ENCODE measurements at places on chromosomes 12 and 14.

DNA sequence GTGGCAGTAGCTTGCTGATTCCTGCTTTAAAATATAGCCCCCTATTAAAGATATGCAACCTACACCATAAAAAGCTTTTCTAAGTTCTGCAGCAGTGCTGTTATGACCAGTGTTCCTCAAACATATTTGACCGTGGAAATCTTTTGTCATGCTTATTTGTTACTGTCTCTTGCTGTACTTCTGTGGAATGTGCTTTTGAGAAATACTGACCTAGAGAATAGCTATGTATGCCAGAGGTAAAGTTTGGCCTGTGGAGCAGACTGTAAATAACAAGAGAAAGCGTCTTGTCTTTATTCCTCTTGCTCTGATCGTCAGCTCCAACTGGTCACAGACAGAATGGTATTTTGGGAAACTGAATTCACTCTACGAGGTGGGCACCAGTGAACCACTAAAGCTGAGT, 239.0 kb downstream of the FBXL14 start:
- no peak for DNase-seq

DNA sequence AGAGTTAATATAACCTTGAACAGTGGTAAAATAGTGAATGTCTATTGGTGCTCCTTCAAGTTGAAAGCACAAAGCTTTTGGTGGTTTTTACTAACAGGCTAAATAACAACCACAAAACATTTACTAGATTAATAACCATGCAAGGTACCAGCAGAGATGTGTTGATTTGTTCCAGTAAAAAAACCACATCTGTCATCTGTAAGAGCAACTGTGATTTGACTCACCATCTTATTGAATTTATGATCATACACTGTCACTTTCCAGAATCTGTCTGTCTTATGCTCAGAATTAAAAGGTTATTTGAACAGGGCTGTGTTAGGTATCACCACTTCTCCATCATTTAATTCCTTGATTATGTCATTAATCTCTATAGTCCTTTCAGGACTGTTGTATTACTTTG, 107.0 kb upstream of the PTHLH start:
- no peak for DNase-seq

GRCh38 chr12:7058163-7058845, 2.2 kb upstream of the C1S start:
- DNase-seq = no peak

- no peak for DNase-seq
Measured at GRCh38 chr14:74459289-74459946, 33.4 kb upstream of the SYNDIG1L start.

GRCh38 chr14:70642303-70643235, 853 bp downstream of the TTC9 start:
- peak; percentile 63 for DNase-seq

DNA sequence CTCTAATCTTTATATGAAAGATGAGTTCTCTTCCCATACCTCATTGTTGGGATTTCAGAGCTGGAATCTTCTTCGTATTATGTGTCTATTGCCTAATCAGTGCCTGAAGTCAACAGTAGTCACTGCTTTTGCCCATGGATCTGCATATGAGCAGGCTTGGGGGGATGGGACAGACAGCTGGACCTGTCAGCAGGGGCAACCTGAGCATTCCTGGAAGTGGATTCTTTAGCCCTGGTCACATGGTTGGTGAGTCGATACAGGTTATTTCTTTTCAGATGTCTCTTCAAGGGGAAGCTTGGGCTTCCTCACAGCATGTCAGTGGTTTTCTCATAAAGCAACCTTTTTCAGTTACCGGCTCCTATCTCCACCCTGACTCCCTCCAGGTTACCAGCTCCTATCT, 97.3 kb upstream of the RBM19 start:
- no peak for DNase-seq

DNA sequence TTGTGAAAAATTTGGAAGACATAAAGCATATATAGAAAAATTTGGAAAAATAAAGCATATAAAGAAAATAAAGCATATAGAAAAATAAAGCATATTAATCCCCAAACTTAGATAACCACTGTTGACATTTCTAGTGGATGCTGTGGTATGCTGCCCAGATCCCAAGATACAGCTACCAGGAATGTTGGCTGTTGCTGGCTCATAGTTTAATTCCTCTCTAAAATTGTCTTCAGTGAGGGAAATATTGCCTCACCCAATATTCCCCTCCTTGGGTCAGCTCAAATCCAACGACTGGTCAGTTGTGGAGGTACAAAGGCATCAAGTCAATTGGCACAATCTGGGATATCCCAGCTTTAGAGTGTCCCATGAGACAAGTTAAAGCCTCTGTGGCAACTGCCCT, 10.1 kb upstream of the KICS2 start:
- no peak for DNase-seq

GRCh38 chr14:80607430-80608190, 333.9 kb downstream of the CEP128 start:
- no peak for DNase-seq

DNA sequence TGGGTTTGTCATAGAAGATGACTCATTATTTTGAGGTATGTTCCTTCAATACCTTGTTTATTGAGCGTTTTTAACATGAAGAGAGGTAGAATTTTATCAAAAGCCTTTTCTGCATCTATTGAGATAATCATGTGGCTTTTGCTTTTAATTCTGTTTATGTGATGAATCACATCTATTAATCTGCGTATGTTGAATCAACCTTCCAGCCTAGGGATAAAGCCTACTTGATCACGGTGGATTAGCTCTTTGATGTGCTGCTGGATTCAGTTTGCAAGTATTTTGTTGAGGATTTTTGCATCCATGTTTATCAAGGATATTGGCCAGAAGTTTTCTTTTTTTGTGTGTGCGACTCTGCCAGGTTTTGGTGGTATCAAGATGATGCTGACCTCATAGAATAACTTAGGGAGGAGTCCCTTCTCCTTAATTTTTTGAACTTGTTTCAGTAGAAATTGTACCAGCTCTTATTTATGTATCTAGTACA, 602.6 kb downstream of the SNAPC1 start:
- DNase-seq = no peak

GRCh38 chr14:90454041-90455000, 57.5 kb downstream of the CALM1 start:
- DNase-seq = no peak

DNA sequence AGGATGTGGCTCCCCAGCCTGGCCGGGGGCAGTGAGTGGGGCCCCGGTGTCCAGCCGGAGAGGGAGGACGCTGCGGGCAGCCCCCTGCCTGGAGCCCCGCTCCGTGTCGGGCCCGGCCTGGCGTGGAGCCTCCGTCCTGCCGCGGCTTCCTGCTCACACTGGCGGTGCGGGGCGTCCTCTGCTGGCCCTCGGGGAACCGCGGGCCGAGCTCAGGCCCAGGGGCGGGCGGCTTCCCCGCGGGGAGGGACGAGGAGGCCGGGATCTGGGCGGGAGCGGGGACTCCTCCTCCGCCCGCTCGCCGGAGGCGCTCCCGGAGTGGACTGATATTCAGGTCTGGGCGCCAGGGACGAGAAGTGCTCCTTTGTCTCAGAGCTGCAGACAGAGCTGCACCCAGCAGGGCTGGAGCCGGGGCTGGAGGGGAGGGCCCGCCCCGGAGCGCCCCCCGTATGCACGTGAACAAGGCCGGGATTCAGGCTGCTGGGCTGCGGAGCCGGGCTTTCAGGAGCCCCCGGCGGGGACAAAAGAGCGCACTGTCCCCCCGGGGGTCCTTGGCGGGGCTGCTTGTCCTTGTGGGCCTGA, 2.2 kb downstream of the MMP17 start:
- peak; percentile 64 for DNase-seq

- no peak for DNase-seq
Measured at GRCh38 chr12:46523863-46524770, 151.5 kb upstream of the SLC38A2 start.

GRCh38 chr14:23469127-23469905, at the start of gene NGDN:
Gene NGDN (plus strand): TSS chr14:23469703. CDS start chr14:23469716, 13 bp downstream.
- peak; percentile 100 for DNase-seq

DNA sequence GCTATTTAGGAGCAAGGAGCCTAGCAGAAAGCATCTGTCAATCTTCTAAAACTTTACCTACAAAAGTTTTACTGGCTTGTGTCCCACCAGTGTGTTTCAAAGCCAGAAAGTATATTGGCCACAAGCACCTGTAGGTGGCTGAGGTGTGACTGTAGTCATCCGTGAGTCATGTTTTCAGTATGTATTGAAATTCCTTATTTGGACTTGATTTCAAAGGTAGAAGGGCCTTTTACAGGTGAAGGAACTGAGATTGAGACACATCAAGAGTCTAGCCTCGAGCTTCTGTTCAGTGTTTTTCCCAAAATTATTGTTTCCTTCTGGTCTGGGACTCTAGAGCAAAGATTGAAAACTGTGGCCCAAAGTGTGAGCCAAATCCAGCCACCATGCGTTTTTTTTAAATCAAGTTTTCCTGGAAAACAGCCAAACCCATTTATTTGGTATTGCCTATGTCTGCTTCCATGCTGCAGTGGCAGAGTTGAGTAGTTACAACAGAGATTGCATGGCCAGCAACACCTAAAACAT, 195.3 kb upstream of the BCL2L14 start:
- DNase-seq = no peak

- no peak for DNase-seq
Measured at GRCh38 chr12:76554405-76555230, 5.0 kb downstream of the OSBPL8 start.

GRCh38 chr12:88860851-88861250, 280.6 kb upstream of the KITLG start:
- DNase-seq = no peak

DNA sequence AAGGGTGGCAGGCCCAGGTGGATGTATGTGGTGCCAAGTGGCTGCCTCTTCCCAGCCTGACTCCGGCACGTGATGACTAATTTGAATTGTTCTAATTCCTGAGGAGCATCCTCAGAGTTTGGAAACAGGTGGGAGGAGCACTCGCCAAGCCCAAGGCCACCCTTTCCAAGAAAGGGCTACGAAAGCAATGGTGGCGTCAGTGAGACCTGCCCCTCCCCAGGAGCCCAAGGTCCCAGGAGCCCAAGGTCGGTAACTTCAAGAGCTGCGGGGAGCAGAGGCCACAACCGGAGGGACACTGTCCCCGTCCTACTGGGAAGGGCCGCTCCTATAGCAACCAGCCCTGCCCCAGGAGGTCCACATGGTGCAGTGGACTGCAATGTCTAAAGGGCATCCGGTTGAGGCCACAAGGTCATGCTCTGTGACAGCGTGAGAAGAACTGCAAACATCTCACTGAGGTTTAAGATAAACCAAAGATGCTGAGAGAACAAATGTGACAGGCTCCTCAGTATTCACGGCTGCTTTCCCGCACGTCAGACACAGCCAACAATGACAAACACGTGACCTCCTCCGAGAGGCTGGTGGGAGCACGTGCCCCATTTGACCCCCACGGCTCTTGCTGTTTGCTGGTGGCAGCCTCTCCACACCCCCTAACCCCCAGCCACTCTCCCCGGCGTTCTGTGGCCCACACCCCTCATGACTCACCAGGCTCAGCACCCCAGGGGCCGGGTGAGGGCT, 79.6 kb downstream of the ITPK1 start:
- no peak for DNase-seq

DNA sequence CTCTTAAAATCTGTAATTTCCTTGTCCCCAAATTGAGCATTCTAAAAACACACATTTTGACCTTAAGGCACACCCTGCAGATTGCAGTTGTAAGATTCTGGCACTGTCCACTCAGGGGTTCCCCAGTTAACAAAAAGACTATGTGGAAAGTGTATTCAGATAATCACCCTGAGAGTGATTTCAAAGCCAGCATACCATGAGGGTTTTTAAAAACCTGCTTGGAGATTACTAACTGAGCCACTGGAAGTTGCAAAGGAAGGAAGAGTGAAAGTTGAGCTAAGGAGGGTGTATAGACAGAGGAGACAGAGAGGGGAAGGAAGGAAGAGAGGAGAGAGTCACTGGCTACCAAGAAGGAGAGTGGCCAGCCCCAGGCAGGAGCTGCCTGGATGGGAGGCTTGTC, 82.6 kb downstream of the EML1 start:
- DNase-seq = no peak

GRCh38 chr14:22535916-22536315, 53.1 kb downstream of the DAD1 start:
- no peak for DNase-seq

DNA sequence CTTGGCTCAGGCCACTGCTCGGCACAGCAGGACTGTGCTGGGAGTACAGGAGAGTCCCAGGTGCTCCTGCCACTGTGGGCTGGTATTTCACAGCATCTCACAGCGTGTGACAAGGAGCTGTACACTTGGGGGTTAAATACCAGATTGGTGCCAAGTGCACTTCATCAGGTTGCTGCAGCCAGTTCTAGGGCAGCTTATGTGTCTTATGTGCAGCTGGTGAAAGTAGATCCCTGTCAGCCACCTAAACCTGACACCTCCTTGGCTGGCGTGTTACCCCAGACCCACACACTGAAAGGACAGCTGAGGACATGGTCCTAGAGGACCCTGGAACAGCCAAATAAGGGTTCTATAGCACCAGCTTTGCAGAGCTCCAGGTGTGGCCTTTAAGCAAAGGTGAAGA, 18.9 kb downstream of the PLEKHH1 start:
- DNase-seq = no peak

DNA sequence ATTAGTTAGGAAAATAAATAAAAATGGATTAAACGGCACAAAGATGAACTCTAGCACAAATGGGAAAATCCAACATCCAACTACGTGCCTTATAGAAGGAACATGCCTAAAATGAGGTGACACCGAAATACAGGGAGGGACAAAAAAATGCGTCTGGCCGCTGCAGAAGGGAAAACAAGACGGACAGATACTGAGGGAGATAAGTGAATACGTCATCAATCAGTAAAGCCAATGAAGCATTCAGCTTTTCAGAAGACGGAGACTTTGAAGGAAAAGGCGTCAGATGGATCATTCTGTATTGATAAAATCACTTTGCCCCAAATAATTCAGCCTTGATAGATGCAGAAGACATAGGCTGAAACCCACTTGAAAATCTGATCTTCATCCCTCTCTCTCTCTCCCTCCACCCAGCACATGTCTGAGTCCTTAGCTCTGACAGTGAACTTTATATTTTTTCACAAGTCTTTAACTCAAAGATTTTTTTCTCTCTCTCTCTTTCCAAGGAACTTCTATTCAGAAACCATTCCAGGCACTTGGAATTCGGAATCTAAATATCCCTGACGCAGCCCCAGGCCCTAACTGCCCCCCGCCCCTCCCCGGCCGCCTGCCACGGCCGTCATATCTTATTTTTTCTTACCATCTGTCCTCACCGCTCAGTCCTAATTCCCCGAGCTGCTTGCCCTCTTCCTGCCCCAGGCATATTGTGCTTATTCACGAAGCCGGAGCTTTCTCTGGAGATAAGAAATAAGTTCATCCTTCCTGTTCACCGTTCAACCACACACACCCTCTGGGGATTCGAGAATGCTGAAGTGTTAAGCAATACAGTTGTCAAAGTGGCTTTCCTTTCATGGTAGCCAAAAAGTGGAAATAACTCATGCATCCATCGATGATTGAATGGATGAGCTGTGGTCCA, 35.5 kb upstream of the RFLNA start:
- no peak for DNase-seq

GRCh38 chr12:39127401-39127800, 222.0 kb upstream of the CPNE8 start:
- DNase-seq = no peak

GRCh38 chr12:130764073-130764472, 48.0 kb upstream of the RIMBP2 start:
- no peak for DNase-seq

All from NCI-H1092 treated with DMSO at 0.1 percent for 48 hours (cell line).